Hematopoietic multipotent progenitor cell treated with erythropoietin and hydrocortisone succinate and interleukin-3 and kit ligand, for 8 days (in vitro differentiated cells): ENCODE measurements at places on chromosomes 16 and 17.
A peak's percentile ranks its signal among the peaks of the same experiment; 100 is the strongest.

GRCh38 chr17:27489045-27489715 lies 32.9 kb downstream of the KSR1 start:
- peak; percentile 62 for DNase-seq

DNA sequence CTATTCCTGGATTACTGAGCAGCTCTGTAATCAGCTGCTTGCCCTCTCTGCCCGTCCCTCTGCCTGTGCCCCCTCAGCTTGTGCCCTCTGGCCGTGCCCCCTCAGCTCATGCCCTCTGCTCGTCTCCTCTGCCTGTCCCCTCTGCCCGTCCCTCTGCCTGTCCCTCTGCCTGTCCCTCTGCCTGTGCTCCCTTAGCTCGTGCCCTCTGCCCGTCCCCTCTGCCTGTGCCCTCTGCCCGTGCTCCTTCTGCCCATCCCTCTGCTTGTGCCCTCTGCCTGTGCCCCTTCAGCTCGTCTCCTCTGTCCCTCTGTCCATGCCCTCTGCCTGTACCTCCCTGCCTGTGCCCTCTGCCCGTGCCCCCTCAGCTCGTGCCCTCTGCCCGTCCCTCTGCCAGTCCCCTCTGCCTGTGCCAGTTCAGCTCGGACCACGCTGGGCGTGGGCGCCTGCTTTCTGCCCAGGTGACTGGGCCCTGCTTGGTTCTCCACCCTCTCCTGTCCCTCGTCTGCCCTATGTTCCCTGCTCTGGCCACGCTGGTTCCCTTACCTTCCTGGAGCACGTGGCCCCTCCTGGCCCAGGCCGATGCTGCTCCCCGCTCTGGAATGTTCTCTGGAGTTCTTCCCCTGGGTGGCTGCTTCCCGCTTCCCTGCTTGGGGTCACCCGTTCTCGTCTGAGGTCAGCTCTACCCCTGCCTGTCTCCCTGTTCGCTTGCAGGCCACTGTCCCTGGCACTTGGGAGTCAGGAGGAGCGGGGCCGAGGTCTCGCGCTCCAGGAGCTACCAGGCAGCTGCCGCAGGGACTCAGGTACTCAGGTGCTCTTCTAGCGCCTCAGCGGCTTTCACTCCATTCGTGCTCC lies 63.9 kb downstream of the BANP start:
- DNase-seq, result no peak

DNA sequence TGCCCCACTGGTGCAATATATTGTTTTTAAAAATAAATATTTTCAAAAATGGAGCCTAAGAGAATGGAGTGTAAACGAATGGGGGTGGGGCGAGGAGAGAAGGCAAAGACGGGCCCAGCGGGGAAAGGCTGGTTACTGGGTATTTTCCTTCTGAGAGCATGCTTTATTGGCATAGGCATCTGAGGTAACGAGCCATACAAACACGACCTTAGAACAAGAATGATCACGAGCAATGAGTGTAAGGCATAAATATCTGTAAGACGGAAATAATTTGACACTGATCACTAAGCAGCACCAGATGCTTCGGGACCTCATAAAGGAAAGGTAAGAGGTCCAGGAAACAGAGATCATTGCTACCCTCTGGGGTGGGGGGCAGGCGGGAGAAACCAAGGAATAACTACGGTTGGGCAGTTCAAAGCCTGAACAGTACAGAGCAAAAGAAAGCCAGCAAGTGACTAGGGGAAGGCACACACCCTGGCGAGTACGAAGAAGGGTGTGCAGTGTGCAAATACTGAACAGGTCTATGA lies 959 bp downstream of the SSH2 start:
- DNase-seq, result peak; percentile 62

DNA sequence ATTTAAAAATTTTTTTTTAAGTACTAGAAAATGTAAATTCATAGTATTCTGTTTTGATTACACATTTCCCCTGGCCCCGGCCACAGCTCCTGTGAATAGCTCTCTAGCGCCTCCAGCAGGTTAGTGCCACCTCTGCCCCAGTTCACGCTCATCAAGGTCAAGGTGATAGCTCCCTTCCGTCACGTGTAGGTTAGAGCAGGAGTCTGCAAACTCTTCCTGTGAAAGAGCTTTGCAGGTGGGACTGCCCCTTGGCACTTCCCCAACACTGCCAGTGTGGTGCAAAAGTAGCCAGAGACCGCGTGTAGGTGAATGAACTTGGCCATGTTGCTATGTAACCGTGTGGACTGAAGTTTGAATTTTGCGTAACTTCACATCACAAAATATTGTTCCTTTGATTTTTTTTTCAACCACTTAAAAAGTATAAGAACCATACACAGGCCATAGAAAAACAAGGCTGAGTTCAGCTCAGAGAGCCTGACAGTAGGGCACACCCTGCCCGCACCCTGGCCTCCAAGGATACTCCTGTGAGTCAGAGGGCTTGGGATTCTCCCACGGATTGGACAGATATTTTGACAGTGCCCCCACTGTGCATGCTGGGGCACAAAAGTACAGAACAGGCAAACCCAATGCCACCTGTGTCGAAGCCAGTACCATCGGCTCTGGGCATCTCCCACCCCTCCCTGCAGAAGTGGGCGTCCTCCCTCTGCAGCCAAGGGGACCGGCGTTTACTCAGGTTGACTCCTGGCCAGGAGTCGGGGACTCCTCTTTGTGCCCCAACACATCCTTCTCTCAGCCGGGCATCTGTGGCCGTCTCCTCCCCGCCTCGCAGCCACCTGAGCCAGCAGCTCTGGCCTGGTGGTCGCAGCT lies 92.0 kb upstream of the CHMP6 start:
- peak; percentile 50 for DNase-seq

GRCh38 chr17:52025236-52025635 lies 133.3 kb downstream of the CA10 start:
- no peak for DNase-seq

DNA sequence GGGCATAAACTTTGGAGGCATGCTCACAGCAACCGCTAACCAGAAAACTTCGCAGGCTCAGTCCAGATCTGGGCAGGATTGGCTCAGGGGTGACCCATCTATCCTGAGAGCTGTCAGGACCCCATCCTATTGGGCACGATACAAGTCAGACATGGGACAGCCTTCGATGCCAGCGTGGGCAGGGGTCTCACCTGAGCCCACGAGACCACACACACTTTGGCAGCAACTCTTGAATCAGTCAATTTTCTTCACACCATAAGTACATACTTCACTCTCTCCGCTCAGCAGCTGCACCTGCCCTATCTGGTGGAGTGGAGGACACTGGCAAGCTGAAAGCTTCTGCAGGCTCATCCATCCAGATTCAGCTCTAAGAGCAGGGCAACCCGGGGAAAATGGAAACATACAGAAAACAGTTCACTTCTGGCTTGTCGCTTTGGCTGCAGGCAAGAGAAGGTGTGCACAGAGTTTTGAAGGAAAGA lies 48.3 kb downstream of the ZFHX3 start:
- no peak for DNase-seq

GRCh38 chr17:50311483-50311882 lies 34.4 kb upstream of the XYLT2 start:
- no peak for DNase-seq

DNA sequence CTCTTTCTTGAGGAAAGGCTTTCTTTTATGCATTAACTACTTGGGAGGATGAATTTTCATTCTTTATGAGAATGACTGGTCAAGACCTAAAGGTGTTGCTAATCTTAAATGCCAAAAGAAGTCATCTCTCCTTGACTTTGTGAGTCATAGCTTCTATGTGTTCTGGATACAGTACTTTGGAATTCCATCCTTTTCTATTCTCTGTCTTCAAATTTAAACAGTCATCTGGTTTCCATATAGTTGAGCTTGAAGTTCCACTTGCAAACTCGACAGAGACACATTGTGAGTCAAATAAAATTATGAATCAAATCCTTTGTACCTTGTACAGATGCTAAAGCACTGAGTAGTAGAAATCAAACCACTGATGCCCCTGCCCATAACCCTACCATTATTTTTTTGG lies 271.9 kb upstream of the PMFBP1 start:
- DNase-seq, result no peak

DNA sequence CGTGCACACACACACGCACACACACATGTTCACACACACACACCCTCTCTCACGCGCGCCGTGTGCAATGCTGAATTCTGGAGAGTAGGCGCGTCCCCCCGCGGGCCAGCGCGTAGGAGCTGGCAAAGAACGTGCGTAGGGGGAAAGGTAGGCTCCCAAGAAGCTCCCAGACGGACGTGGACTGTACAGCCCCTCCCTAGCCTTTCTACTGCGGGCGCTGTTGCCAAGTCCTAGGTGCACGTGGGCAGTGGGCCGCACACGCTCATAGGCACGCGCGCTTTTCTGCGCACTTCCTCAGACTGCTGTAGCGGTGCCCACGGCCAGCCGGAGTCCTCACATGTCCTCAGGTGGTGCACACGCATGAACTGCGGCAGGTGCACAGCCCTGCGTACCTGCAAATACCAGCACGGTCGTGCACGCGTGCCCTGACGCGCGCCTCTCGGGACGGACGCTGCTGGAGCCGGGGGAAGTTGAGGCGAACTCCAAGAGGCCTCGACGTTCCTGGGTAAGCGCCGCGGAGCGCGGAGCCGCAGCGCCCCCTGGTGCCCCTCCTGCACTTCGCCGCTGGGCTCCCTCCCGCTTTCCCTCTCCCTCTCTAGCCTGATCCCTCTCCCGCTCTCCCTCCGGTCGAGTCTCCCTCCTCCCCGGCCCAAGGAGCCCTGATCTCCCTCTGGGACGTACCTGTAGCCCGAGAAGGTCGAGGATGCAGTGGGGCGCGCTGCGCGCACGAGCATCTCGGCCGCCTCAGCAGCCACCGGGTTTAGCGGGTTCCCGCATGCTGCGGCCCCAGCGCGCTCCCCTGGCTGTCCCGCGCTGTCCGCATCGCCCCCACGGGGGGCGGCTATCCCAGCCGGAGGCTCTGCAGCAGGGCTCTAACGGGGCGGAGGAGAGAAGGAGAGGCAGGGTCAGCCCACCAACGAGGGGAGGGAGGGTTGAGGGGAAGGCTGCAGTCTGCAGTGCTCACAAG lies 749 bp downstream of the GRIN2A start:
- DNase-seq, result peak; percentile 41

GRCh38 chr17:73643001-73643851 lies 1.0 kb downstream of the SDK2 start:
- no peak for DNase-seq

GRCh38 chr17:45101546-45101882 lies 30.8 kb downstream of the PLCD3 start:
- no peak for DNase-seq

GRCh38 chr16:27304881-27305745 lies 8.7 kb upstream of the IL4R start:
- no peak for DNase-seq

- no peak for DNase-seq
Observed at GRCh38 chr16:56830669-56831068, 34.3 kb upstream of the SLC12A3 start.

- DNase-seq, result peak; percentile 36
Observed at GRCh38 chr17:48841395-48841831, 10.6 kb downstream of the CALCOCO2 start.

DNA sequence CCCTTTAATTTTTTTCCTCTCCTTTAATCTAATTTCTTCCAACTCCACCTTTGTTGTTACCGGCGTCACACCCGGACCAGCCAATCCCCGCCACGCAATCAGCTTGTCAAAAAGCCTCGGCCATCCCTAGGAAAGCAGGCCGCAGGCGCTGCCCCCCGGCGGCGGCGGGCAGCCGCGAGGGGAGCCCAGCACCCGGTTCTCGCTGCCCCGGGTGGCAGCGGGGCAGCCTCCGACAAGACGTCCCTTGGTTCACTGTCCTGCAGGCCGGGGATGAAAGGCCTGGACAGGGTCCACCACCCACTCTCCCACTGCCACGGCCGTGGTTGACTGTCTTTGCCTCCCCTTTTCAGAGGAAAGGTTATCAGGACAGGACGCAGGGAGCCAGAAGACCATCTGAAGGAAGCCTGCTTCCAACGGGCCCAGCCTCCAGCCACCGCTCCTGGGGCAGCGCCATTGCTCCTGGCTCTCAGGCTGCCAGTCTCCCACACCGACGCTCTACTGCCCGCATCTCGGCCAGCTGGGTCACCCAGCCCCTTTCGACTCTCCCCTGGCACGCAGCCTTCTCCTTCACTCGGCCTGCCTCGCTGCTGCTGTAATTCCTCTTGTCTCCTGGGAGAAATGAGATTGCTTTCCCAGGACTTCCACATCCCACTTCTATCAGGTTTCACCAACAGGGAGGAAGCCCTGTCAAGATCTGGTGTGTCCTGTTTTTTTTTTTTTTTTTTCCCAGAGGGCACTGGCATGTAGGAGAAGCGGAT lies 2.8 kb upstream of the UBTF start:
- DNase-seq, result peak; percentile 93

DNA sequence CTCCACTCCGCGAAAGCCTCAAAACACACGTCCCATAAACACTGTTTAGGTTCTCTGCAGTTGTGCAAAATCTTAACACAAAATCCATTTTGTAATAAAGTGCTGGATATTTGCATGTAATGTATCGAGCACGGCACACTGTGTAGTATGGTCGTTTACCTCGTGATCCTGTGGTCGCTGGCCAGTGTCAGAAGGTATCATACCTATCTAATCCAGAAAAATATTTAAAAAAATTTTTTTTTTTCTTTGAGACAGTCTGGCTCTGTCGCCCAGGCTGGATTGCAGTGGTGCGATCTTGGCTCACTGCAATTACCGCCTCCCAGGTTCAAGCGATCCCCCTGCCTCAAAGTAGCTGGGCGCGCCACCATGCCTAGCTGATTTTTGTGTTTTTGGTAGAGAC lies 996 bp downstream of the RPL38 start:
- DNase-seq, result no peak

DNA sequence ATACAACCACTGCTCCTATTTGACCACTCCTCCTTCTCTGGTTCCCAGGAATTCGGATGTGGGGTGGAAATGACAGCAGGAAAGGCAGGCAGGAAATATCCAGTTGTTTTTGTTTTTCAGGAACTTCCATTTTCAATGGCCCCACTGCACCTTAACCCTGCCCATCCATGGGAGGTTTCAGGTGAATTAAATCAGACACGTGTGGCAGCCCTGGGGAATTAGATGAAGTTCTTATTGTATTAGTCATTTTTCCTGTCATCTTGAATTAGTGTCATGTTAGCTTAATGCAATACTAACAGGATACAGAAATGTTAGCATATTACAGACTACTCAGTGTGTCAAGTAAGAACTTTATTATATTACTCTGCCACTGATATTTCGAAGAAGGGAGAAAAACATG lies 146.4 kb downstream of the CHD9NB start:
- DNase-seq, result no peak

- no peak for DNase-seq
Observed at GRCh38 chr17:382644-383533, 30.3 kb upstream of the RPH3AL start.

GRCh38 chr17:75552425-75553294 lies 27.2 kb downstream of the LLGL2 start:
- no peak for DNase-seq
